ENCODE measurements at places on chromosomes 11 and 22.

- no peak for DNase-seq
Observed at GRCh38 chr11:134328433-134328832, 3.4 kb upstream of the GLB1L2 start.

- DNase-seq = no peak
Observed at GRCh38 chr22:27771637-27772036, 29.9 kb downstream of the MN1 start.

GRCh38 chr22:17705951-17706900 is 67.7 kb downstream of the BCL2L13 start:
- peak; percentile 13 for DNase-seq

DNA sequence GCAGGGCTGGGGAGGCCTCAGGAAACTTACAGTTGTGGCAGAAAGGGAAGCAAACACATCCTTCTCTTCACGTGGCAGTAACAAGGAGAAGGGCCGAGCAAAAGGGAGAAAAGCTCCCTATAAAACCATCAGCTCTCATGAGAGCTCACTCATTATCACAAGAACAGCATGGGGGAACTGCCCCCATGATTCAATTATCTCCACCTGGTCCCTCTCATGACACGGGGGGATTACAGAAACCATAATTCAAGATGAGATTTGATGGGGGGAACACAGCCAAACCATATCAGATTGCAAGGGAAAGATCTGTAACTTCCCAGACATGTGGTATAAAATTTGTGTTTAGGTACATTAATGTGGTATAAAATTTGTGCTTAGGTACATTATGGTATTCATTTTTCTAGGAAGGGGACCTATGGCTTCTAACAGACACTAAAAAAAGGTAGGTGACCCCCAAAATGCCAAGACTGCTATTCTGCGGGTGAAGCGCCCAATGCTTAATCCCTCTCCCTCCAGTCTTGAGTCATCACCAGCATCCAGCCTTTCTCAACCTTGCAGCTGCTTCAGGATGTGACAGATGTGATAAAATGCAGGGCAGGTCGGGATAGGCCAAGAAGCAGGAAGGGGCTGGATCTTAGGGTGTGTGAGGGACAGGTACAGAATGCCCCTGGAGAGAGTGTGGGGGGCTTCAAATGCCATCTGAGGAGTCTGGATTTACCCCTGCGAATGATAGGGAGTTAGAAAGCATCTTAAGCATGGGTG is 57.7 kb upstream of the AMPD3 start:
- DNase-seq = no peak

DNA sequence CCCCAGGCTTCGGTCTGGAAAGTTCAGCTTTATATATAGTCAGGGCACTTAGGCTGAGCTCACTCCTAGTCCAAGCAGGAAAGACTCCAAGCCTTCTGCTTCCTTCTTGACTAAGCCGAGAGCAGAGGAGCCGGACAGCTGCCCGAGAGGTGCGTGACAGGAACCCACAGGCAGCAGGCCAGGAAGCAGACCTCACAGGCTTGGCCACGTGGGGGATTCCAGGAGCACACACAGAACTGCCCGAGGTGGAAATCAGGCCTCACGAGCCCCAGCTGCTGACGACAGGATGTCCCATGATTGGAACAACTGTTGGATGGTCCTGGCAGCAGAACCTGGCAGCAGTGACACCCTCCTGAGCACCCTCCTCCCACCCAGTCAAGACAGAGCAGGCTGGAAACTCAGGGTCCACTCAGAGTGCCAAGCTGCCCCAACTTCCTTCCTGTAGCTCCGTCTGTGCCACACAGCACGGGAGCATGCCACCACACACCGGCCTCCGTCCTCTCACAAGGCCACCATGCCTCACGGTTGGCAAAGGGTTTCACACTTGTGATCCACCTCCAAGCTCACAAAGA is 5.4 kb downstream of the PLA2G6 start:
- DNase-seq = no peak

GRCh38 chr11:2888266-2888968 is 2.8 kb upstream of the CDKN1C start:
- peak; percentile 85 for DNase-seq

GRCh38 chr22:44180706-44181032 is at the start of gene PARVG:
Gene PARVG (plus strand): TSS chr22:44180925. CDS start chr22:44183330, 2,405 bp downstream.
- peak; percentile 27 for DNase-seq

DNA sequence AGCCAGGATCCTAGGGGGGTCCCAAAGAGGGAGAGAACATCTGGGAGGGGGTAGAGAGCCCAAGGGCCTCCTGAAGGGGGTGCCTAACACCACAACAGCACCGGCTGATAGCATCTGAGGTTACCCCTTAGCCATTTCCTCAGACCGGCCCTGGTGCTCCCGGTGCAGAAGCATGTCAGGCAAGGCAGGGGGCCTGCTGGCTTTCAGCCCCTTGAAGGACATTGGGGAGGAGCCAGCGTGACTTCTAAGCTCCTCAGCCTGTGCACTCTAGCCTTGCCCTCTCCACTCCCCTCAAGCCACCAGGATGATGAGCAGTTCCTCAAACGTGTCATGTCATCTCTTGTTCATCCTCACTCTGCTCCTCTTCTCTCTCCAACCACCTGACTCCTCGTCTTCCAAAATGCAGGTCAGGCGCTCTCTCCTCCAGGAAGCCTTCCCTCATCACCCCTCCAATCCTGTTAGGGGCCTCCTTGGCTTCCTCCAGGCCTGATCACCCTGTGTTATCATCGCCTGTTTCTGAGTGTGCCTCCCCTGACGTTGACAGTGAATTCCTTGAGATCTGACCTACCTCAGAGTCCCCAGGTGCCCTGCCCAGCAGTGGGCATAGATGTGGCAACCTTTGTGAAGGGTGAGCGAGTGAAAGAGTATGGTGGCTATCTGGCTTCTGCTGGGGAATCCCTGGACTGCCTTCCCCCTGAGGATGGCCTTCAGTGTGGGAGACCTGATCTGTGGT is 6.1 kb downstream of the P2RY2 start:
- DNase-seq = no peak

- no peak for DNase-seq
Observed at GRCh38 chr11:6608011-6608410, 4.0 kb downstream of the TAF10 start.

- no peak for DNase-seq
Observed at GRCh38 chr22:47215851-47216250, 453.4 kb downstream of the TBC1D22A start.

GRCh38 chr11:134334796-134335571 is 3.2 kb downstream of the GLB1L2 start:
- no peak for DNase-seq

- no peak for DNase-seq
Observed at GRCh38 chr11:94196363-94196762, 67.7 kb downstream of the PANX1 start.

GRCh38 chr11:44399968-44400367 is 90.0 kb upstream of the ALX4 start:
- no peak for DNase-seq

GRCh38 chr11:64097468-64098317 is 62.0 kb downstream of the FLRT1 start:
- DNase-seq = no peak

DNA sequence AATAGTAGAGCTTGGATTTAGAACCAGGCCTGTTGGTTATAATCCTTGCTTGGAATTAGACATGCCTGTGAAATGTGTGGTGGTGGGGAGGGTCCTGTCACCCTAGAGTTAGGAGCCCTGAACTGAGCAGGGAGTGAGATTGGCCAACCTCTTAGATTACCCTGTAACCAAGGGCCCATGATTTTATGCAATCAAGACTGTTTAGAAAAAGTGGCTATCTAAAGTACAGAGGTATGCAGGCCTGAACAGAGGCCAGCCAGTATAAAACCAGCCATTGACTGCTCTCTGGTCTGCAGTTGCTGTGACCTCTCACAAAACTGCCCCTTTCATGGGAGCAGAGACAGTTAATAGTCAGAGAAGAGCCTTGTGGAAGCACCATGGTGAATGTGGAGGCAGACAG is 36.2 kb downstream of the SERPINH1 start:
- DNase-seq = no peak

DNA sequence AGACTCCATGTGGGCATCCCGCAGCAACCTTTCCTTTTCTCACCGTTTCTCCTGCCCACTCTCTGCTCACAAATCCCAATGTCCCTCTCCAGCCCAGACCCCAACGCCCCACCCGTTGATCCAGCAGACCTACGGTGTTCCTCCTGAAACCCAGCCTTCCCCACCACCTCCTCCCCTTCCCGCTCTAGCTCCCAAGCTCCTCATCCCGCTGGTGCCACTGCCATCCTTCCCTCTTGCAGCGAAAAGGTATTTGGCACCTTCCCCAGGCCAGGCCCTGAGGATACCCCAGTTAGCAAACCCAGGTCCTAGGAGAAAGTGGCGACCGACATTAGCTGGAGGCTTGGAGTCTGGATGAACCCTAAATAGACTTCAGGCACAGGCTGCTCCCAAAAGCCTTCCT is 84.0 kb upstream of the RTL6 start:
- DNase-seq = no peak

- no peak for DNase-seq
Observed at GRCh38 chr11:131999084-131999483, 628.7 kb downstream of the NTM start.

GRCh38 chr11:576811-577610 is 741 bp downstream of the PHRF1 start:
- no peak for DNase-seq

GRCh38 chr22:41873391-41873790 is 40.5 kb downstream of the SREBF2 start:
- DNase-seq = no peak

GRCh38 chr11:1039481-1040427 is 3.2 kb upstream of the MUC6 start:
- DNase-seq = no peak

- no peak for DNase-seq
Observed at GRCh38 chr11:103923451-103923931, 112.9 kb upstream of the DDI1 start.

DNA sequence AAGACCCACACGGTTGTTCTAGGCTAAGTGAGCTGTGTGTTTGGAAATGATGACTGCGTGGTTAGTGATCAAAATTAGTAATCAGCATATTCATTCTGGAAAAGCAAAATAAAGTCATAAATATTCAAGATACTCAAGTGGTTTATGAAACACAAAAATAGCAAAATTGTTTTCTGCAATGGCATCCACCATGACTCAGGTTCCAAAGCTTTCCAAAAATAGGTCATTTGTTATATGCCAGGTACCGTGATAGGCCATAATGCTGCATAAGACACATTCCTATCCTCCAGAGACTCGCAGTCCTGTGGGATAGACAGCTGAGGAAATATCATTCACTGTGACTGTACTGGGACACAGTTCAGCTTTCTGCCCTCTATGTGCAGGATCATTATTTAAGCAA is 2.4 kb upstream of the ATL3 start:
- DNase-seq = no peak

GRCh38 chr22:40477683-40478337 is 107.4 kb downstream of the SGSM3 start:
- no peak for DNase-seq

DNA sequence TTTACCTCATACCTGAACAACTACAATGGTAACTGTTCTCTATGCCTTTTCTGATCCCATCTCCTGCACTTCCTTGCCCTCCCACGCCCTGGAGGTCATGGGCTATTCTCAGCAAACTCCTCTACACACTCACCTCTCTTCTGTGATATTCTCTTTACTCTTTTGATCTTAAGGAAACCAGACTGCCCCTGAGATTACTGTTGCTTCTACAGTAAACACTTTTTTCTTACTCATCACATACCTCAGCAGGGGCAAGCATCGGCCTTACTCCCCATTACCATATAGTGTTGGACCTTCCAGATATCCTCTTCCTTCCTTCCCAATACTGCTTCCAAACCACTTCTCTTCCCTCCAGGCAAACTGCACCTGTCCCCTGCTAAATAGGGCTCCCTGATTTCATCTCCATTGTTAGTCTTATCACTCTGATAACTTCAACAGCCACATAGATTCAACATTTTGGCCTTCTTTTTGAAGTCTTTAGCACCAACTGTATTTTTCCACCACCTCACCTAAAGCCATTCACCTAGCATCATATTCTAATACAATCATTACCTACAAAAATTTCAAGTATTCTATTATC is 141.2 kb downstream of the RBFOX2 start:
- no peak for DNase-seq

DNA sequence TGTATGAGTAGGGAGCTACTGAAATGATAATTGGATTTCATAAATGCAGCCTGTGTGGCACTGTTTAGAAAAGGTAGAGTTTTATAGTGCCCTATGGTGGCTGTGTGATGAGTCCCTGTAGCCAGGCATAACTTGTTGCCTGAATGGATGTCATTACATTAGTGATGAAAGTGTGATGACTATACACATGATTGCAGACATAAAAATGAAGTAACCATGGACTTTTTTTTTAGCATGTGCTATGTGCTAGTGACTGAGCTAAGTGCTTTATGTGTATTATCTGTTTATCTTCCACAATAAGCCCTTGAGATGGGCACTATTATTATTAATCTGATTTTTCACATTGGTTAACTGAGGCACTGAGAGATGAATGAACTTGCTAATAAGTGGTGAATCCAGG is 13.5 kb upstream of the GRAMD1B start:
- DNase-seq = no peak

GRCh38 chr11:1149545-1149944 is 8.2 kb upstream of the MUC5AC start:
- DNase-seq = no peak

- no peak for DNase-seq
Observed at GRCh38 chr11:44221456-44221855, 88.5 kb downstream of the ALX4 start.

GRCh38 chr11:3093281-3094191 is 36.3 kb upstream of the CARS1 start:
- DNase-seq = no peak

DNA sequence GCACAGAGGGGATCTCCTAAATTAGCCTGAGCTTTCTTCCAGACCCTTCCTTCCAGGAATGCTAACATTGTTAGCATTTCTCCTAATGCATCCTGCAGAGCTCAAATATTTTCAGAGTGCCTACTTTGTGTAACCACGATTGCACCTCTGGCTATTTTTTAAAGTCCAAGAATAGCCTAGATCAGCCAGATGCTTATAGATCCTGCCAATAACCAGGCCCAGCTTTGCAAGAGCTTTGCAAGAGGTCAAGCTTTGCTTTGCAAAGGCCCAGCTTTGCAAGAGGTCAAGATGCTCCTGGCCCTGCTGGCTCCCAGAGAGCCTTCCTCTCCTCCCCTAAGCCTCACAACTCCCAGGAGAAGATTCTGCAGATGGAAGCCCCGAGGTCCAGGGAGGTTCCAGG is 491.9 kb downstream of the MN1 start:
- DNase-seq = no peak

DNA sequence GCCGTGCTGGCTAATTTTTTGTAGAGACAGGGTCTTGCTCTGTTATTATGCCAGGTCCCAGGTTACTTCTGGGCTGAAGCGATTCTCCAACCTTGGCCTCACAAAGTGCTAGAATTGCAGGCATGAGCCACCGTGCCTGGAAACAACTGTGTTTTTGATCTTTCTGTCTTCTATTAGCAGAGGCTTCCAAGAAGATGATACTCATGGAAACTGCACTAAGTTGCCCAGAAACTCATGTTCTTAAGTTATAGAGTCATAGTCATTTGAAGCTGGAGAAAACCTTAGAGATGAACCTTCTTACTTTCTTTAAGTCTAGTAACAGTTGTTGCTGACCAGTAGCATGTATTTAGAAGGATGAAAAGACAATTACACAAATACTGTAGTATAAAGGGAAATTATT is 37.1 kb upstream of the HSPA8 start:
- no peak for DNase-seq
